ENCODE measurements at places on chromosomes 5 and 9.

GRCh38 chr9:23123048-23123632, 676.5 kb downstream of the DMRTA1 start:
- peak; percentile 53 for DNase-seq

DNA sequence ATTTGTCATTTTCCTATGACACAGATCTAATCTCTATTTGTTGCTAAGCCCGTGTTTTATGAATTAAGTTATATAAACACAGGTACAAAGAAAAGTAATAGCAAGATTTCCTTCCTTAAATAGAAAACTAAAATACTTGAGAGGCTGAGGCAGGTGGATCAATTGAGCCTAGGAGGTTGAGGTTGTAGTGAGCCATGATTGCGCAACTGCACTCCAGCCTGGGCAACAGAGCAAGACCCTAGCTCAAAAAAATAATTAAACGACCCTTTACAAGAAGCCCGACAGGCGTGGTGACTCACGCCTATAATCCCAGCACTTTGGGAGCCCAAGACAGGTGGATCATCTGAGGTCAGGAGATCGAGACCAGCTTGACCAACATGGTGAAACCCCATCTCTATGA, 36.8 kb downstream of the FAM169A start:
- DNase-seq = no peak

GRCh38 chr9:12640866-12641636, 52.1 kb upstream of the TYRP1 start:
- DNase-seq = no peak

DNA sequence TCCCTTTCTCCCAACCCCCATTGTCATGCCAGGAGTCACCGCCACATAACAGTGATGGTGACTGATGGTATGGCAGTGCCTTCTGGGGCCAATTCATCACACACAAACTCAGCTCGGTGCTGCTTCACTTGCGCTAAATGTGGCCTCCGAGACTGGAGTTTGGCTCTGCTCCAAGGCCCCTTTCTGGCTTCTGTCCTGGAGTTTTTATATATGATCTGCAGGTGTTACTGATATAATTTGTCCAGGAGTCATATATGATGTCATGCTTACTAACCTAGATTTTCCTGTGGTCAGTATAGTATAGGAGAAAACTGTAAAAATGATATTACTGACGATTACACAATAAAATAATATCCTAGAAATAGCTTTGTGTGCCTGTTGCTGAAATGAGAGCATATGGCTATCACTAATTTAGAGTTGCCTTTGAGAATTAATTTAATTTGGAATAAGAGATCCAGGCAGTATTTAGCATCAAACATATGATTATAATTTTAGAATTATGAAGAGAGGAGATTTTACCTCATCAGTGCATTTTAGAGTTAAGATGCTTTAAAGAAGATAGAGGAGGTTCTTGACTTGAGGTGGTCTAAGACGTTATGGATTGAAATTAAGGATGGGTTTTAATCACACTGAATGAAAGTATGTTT, 334.1 kb upstream of the CD180 start:
- DNase-seq = no peak

- DNase-seq = no peak
These were observed 37.3 kb upstream of the TEX48 start for GRCh38 chr9:114719290-114719689.

DNA sequence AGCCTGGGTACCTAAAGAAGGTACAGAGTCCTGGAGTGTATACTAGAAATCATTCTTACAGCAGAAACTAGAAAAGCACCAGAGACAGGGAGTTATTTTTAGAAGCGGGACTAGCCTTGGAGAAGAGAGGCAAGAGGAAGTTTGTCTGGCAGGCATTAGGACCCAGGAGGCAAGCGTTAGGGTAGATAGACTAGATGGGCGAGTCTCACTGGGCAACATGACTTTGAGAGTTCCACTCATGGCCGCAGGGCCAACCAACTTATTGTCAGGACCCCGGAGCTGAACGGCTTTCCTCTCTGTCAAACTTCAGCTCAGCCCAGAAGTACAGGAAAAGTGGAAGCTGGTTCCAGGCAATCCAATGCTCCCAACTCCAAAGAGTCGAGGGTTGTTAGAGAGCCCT, 34.1 kb upstream of the NPR3 start:
- DNase-seq = no peak

DNA sequence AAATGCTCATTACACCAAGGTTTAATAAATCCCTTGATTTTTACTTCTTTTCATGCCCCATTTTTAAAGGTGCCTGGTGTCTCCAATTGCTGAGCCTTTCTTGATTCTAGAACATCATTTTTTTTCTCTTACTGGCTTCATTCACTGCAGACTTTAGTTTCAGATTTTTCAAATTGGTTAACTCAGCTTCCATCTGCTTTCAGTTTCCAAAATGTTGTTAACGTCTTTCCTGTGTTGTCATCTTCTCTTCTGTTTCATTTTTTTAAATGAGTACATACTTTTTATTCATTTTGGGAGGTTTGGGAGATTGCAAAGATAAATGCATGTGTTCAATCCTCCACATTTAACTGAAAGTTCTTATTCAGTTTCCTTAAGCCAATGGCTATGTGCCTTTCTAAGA, 126.4 kb upstream of the CCNG1 start:
- DNase-seq = no peak

DNA sequence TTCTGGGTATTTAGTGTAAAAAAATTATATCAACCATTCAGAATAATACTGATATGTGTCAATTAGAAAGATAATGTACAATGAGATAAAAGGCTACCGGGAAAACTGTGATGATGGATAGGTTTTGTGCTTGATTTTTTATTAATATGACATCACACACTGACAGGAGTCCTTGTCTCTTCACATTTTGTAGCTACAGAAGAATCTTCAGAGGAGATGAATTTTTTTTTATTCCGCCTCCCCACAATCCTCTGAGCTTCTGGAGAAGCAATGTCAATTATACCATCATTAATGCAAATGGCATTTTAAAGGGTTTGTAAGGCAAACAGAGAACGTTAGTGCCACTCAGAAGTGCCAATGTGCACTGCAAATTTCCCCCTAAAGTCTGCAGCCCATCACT, 131.7 kb upstream of the CCNG1 start:
- no peak for DNase-seq

DNA sequence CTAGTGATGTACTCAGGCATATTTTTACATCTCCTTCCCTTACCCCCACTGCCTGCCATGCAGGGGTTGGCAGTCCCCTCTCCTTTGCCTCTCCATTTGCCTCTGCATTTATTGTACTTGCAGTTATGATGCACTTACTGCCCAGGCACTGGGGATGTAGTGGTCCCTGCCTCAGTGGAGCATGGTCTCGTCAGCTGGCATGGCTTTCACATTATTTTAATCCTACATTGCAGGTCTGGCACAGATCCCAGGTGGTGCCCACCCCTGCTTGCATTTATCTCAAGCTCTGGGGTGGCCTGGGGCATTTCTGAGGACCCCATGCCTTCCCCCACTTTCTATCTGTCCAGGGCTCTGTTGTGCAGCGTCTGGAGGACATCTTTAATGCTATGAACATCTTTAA, 23.2 kb upstream of the PITX1 start:
- no peak for DNase-seq

DNA sequence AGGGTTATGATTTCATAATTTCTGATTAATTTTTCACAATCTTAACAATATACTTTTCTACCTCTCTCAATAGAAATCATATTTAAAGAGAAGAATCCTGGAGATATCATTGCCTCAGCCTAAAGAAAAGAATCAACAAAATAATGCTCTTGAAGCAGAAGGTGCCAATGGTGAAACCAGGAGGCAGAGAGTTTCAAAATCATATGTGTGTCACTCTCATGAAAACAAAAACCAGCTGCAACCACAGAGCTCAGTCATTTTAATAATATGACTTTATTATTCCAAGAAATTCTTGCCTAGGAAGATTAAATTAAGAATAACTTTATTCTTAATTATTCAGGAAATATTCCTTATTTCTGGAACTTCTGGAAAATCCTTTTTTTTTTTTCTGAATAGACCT, 266.8 kb upstream of the ACTBL2 start:
- no peak for DNase-seq

GRCh38 chr9:1837453-1838084, 177.6 kb upstream of the SMARCA2 start:
- peak; percentile 57 for DNase-seq

- peak; percentile 60 for DNase-seq
These were observed 48.8 kb downstream of the KCNIP1 start for GRCh38 chr5:170552621-170553115.

DNA sequence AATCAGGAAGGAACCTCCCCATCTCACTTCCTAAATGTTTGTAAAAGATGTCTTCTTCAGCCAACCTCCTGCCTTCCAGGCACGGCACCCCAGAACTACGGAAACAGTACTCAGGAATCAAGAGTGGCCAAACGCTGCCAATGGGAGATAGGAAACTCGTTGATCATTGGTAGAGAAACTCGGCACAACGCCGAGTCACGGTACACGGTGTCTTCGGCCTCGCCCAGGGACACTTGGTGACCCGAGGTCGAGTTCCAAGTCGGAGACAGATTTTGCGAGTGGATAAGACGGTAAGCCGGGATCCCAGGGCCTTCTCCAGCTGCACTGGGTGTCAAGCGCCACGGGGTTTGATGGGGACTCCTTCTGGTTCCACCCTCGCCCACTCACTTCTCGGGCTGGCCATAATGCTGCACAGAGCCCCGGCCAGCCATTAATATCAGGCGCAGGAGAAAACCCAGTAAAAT, 343 bp downstream of the KIAA0825 start:
- DNase-seq = no peak

GRCh38 chr5:112189391-112189790, 229.7 kb downstream of the EPB41L4A start:
- DNase-seq = no peak

DNA sequence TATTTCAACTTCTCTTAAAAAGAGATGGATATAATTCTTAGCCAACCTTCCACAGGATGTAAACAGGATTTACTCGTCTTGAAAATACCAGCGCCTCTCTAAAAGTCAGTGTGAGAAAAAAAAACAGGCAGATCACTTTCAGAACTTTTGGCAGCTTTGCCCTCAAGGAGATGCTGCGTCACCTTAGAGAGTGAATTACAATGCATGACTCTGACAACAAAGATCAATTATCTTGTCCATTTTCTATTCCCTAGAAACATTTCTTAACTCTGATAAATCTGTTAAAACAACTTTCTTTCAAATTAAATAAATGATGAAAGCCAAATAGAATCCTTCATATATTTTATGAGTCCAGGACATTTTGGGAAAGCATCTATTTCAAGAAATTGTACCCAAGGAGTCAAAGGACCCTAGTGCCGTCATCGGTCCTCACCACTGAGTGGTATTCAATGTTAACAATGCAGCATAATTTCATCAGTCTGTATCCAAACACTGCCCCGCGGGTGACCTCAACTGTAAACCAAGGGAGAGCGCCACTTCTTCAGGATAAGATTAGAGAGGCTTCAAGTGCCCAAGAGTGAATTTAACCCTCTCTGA, 536.0 kb downstream of the PDE4D start:
- no peak for DNase-seq

- no peak for DNase-seq
These were observed 1072.6 kb upstream of the COX7C start for GRCh38 chr5:85545129-85545528.

- DNase-seq = no peak
These were observed 17.0 kb downstream of the CDK5RAP2 start for GRCh38 chr9:120562861-120563443.

GRCh38 chr5:141742866-141743851, 61.1 kb upstream of the ARAP3 start:
- DNase-seq = peak; percentile 87

DNA sequence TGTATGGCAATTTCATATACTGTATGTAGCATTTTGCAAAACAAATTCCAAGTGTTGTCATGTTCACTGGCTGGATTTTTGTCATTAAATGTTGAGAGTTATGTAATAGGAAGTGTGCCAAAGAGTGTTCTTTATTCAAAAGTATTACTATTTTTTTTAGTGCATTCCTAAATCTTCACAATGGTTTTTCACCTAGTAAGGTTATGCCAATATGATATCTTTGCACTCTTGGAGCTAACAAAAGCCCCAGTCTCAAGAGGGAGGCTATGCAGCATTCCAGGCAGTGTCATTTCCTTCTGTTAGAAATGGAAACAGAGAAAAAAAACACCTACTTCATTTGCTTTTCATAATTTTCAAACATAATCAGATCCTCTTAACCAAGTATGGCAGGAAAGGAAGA, 5.1 kb upstream of the SSBP2 start:
- DNase-seq = no peak

- no peak for DNase-seq
These were observed 190.9 kb downstream of the ICE1 start for GRCh38 chr5:5613261-5613990.

- no peak for DNase-seq
These were observed 37.6 kb downstream of the HRH2 start for GRCh38 chr5:175695161-175696126.

DNA sequence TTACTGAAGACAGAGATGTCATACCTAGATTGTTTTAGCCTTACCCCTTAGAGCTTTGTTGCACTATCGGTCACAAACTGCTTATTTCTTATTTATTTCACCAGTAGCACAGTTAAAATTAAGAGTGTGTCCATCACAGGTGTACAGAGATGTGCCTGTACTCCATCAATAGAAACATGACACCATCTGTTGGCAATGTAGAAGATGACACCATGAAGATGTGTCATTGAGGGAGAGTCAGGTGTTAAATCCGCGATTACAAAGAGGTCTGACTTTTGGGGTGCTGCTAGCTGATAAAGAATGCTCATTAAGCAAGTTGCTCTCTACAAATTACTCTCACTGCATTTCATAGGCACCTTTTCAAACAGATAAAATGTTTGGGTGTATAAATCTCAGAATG, 164.4 kb downstream of the SMARCA2 start:
- no peak for DNase-seq

GRCh38 chr5:142159354-142159753, 50.8 kb downstream of the NDFIP1 start:
- DNase-seq = no peak

DNA sequence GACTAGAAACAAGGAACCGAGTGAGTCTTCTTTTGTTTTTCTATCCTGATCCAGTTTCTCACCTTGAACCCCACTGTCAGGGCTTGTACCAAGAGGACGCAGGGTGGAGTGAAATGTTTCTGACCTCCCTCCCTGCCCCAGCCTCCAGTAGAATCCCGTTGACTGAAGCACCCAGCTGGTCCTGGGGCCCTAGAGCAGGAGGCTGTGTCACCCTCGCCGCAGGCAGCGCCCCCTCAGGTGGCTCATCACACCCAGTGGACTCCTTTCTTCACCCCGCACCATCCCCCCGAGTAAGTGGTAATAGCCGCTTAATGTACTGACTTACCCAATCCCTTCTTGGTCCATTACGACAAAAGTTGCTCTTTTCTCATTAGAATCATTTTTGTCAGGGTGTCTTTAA, 53.8 kb downstream of the MVB12B start:
- DNase-seq = no peak

DNA sequence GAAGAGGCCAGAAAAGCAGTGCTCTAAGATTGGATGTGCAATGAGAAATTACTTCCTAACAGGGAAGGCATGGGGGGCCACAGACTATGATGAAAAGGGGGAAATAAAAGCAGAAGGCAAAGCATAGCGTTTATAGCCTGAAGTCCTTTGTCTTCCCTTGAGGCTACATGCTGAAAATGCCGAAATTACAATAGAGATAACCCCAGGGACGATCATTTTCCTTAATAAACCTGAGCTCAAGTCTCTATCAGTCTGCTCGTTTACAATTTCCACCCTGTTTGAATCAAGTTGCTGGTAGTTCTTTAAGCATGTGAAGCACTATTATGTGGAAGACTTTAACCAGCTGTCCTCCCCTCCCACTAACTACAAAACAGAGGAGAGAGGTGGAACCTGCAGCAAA, 60.4 kb downstream of the FREM1 start:
- DNase-seq = no peak

GRCh38 chr5:149147676-149148075, 6.4 kb downstream of the ABLIM3 start:
- no peak for DNase-seq

GRCh38 chr5:5933651-5934050, 444.7 kb downstream of the MED10 start:
- DNase-seq = no peak

Measured in ecto neural progenitor cell (in vitro differentiated cells).